ENCODE measurements at places on chromosomes 6 and 20. TPM values are rescaled to one million over a fixed set of nuclear protein-coding genes. Genes with fewer than 3 reads are reported as not detected.

The C20orf141 gene
- total RNA-seq, result not detected

DNA sequence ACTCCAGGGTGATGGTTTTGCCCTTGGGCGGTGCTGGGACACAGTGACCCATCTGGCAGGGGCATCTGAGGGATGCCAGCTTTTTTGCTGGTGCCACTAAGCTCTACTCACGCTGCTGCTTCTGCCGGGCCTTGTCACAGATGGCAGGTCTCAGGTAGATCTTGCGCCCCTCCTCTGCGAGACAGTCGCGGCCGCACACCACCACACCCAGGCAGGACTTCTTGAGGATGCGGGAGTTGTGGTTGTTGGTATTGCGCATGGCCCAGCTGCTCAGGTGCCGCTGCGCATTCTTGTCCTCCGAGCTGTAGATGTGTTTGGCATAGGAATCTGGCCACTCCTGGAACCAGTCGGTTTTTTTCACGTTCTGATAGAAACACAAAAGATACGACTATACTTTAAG is 14.7 kb downstream of the GCM1 start:
- H3K4me3 ChIP-seq, result no peak overlapping the region
- no peaks in the 10 kb centered on the region for H3K27me3 ChIP-seq
- H3K27ac ChIP-seq, result peak overlapping the region; percentile 55
- no peaks in the 10 kb centered on the region for H3K36me3 ChIP-seq
- peaks cover 28% of the 10 kb centered on the region for H3K4me1 ChIP-seq

GRCh38 chr20:58693226-58694006 is 816 bp downstream of the NPEPL1 start:
- peaks cover 1% of the 10 kb centered on the region for H3K36me3 ChIP-seq
- H3K27me3 ChIP-seq, result no peaks in the 10 kb centered on the region
- peak overlapping the region; percentile 57 for H3K27ac ChIP-seq

GRCh38 chr6:16158943-16159557 is 30.2 kb downstream of the MYLIP start:
- no peak for DNase-seq
- no peaks in the 10 kb centered on the region for H3K27me3 ChIP-seq
- peaks cover 2% of the 10 kb centered on the region for H3K36me3 ChIP-seq
- H3K4me1 ChIP-seq, result peaks cover 10% of the 10 kb centered on the region
- no peak overlapping the region for H3K4me3 ChIP-seq
